Stimulated activated CD8-positive, alpha-beta memory T cell treated with anti-CD3 and anti-CD28 coated beads, Interleukin-7, amount 100 ng/mL, for 1 hour (primary cell): ENCODE measurements at places on chromosomes 3 and 15.

GRCh38 chr3:41065340-41065739 lies 134.0 kb upstream of the CTNNB1 start:
- no peak for DNase-seq

DNA sequence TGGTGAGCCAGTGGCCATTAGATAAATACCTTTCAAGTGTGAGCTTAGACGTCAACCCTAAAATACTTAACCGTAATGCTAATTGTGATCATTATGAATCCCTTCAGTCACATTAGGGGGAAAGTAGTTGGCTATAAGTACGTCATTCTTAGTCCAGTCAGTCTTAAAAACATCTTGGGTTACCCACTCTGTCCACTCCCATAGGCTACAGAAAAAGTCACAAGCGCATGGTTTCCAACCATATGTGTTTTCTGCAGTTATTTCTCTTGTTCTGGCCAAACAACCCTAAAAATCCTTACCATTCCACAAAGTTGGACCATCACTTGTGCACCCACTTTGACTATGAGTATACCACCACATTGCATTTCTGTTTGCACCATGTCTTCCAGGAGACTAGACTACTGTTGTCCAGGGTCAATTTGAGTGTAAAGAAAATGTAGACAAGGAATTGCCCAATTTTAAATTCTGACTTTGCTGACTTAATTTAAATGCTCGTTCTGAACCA lies 3.3 kb downstream of the RPL15 start:
- no peak for DNase-seq

- no peak for DNase-seq
Observed at GRCh38 chr3:172853921-172854666, 103.6 kb downstream of the ECT2 start.

DNA sequence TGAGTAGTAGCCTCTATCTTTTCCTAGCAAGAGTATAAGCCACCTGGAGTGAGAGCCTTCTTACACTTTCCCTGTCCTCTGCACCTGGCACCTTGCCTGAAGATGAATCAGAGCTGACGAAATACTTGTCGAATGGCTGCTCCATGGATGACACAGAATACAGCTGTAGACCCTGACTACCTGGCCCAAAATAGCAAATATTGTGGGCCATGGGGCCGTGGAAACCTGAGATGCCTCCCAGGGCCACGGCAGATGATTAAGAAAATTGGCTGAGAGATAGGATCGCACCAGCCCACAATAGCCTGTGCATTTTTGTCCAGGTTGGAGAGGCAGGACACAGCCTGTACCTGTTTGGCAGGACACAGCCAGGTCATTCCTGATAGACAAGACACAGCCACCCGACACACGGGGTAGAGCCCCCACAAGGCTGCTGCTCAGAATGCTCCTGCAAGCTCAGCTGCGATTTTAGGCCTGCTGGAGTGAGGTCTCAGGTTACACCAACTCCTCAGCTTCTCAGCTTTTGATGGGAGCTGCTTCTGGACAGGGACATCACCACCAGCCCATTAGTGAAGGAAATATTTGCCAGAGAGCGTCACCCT lies 22.9 kb upstream of the TPM1 start:
- no peak for DNase-seq

DNA sequence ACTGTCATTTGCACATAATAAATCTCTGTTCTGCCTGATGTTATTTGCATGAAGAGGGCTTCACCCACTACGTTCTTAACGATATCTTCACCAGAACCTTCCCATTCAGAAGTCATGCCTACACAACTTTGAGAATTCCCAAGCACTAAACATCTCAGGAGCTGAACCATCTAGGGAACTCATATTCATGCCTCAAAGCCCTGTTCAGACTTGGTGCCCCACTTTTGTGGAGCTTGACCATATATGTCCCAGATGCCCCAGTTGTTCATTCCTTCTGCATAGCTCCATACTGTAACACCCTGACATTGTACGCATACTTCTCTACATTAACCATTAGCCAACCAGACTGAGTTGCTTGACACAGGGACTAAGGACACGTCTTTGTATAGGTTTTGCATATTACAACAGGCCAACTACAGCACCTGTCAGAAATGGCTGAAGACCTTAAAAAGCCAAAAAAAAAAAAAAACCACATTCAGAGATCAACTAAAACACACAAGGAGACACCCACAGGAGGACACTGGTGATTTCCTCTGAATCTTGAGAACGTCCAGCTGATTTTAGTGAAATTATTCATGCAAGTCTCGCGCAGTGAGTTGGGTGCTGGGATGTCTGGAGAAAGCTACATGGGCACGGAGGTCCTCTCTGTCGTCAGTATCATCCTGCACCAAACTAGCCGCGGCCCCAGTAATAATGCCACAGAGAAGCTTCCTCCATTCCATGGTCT lies 141.4 kb downstream of the FOXP1 start:
- DNase-seq, result no peak

DNA sequence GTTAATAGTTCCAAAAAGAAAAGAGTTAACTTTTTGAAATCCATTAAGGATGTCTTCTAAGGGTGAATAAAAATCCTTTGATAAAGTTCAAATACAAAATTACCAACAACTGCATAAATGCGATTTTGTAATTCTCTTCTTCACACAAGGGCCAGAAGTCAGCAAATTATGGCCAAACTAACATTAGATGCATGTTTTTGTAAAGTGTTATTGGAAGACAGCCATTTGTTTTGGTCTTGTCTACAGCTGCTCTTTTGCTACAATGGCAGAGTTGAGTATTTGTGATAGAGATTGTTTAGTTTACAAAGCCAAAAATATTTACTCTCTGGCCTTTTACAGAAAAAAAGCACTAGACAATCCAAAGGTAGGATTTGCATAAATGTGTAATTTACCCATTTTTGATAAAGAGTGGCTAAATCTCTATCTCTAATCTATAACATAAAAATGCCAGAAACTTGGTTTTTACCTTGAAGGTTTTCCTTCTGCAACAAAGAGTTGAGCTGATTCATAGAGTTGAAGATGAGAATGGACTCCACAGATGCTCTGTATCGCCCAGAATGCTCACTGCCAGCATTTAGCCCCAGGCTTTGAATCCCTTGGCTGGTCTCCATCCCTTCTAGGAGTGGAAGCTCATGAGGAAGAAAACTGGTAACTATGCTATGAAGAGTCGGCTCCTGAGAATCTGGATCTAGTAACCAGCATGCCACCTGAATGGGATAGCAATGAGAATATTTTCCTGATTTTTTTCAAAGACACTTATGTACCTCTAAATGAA lies 64.5 kb downstream of the POLQ start:
- DNase-seq, result no peak

DNA sequence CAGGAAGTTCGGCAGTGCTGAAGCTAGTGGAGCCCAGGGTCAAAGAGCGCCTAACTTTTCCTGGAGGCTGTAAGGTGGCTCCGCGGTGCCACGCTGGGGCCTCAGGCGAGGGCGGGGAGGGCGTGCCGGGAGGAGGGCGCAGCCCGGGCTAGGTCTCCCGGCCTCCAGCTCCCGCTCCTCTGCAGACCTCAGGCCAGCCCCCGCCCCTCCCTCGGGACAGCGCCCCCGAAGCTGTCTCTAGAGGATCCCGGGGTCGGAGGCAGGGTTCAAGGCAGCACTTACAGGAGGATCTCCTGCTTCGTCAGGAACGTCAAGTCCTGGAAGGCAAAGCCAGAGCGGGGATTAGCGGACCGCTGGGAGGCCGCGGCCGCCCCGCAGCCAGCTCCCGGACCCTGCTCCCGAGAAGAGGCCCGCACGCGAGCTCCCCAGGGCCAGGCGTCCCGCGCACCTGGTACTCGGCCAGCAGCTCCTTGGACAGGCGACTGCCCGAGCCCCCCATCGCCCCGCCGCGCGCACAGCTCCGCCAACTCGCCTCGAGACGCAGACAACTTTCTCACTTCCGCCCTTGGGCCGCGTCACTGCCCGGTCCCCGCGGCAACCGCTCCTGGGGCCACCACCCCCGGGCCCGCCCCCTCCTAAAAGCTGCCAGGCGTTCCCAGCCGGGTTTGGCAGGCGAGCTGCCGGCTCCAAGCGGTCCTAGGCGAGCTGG lies at the start of gene CIB1:
TSS of gene CIB1 (minus strand) at position 555 of the 709 bp plus-strand sequence. CDS start at position 499, 56 bp downstream.
- peak; percentile 19 for DNase-seq

DNA sequence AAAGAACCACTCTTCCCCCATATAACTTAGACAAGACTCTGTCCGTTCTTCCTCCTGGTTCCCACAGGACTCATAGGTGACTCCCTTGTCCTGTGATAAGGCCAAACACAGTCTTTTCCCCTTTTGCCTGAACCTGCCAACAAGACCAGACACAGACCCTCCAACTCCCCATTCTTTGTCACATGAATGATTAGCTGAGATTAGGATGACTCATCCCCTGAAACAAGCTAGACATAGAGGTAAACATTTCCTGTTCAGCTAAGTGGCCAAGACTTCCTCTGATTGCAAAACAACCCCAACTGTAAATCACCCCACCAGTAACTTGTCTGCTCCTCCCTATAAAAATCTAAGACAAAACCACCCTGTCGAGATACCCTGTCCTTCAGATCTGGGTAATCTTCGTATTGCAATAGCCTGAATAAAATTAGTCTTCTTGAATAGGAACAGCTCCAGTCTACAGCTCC lies 11.4 kb upstream of the HTR3E start:
- DNase-seq, result no peak

GRCh38 chr3:67654844-67655177 lies 399 bp upstream of the SUCLG2 start:
- DNase-seq, result no peak

DNA sequence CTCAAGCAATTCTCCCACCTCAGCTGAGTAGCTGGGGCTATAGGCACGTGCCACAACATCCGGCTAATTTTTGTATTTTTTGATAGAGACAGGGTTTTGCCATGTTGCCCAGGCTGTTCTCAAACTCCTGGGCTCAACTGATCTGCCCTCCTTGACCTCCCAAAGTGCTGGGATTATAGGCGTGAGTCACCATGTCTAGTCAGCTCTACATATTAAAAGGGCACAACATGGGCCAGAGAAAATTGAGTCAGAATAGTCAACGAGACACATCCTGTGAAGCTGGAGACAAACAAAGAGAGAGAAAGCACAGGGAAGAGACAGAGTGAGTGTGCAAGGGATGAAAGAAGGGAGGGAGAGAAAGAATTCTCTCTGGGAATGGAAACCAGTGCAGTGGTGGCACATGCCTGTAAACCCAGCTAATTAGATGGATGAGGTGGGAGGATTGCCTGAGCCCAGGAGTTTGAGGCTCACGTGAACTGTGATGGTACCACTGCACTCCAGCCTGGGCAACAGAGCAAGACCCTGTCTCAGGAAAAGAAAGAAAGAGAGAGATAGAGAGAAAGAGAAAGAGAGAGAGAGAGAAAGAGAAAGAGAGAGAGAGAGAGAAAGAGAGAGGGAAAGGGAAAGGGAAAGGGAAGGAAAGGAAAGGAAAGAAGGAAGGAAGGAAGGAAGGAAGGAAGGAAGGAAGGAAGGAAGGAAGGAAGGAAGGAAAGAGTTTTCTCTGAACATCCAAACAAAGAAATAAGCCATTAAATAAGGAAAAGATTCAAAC lies 107.2 kb upstream of the SLC25A36 start:
- no peak for DNase-seq
